ENCODE measurements at places on chromosomes 5 and 9.

- DNase-seq, result no peak
Observed at GRCh38 chr9:105376893-105377292, 70.9 kb upstream of the FSD1L start.

DNA sequence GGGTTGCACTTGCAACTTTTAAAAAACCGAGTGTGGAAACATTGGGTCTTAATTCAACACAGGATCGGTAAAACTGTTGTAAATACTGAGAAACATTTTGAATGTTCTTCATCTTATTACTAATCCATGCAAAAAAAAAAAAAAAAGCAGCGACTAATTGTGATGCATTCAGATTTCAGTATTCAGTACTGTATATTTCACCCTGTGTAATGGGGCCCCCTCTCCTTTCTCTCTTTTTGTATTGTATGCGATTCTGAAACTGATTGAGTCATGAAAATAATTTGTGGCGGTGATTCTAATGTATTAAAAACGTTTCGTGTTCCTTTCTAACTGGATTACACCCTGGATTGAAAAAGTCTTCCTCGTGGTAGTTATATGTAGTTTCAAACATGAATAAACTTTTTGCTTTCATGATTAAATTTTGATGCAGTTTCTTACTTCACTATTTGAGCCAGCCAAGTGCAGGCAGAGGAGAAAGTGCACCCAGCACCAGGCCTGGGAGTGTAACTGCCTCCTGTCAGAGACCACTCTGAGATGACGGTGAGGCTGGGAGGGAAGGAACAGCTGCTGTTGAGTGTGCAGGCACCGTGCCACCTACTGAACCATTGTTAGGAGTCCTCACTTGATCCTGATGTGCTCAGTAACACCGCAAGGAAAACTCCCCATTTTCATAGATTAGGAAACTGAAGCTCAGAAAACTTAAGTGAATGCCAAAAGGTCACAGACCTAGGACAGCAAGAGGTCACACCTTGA lies 220.0 kb downstream of the PBX3 start:
- no peak for DNase-seq

- DNase-seq, result no peak
Observed at GRCh38 chr9:4422495-4422894, 67.8 kb upstream of the SLC1A1 start.

DNA sequence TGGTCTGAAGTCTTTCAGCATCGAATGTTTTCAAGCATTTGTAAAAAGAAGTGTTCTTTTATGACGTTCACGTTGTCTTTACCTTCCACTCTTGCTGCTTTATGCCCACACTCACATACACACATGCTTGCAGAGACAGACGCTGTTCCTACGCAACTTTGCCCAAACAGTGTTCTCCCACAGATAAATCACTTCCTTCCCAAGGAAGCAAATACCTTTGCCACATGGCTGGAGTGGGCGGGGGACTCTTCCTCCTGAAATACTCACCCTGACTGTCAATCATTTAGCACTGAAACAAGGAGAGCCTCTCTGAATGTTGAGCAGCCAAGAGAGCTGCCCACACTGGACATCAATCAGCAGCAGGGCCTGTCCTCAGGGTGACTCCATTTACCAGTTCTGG lies 22.4 kb upstream of the ASTN2 start:
- no peak for DNase-seq

- peak; percentile 56 for DNase-seq
Observed at GRCh38 chr5:40689438-40689837, 9.7 kb downstream of the PTGER4 start.

DNA sequence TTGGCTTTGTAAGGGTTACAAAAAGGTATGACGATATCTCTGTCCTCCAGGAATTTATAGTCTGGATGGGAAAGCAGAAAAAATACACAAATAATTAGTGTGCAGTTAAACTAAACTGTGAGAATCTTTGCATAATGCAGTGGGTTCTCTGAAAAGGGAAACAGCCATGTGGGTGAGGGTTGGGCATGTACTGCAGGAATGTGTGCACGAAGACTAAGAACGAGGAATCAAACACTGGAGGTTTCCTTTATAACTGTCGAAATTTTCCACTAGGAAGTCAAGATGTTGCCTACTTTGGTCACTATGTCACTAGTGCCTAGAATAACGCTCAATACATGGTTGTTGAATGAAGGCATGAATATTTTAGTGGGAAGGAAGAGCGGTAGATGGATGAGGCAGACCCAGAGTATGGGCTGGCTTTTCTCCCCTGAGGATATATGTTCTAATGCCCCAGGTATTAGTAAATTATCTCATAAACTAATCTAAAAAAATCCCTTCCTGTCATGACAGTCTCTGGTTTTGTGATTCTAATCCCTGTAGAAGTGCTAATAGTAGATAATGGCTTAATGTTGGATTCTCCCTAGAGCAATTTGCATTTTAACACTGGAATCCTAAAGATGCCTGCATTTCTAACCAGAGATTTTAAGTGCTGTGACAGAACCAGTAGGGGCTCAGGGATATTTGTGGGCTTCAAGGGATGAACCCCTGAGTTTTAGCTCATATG lies 227.3 kb downstream of the NMUR2 start:
- DNase-seq, result no peak

DNA sequence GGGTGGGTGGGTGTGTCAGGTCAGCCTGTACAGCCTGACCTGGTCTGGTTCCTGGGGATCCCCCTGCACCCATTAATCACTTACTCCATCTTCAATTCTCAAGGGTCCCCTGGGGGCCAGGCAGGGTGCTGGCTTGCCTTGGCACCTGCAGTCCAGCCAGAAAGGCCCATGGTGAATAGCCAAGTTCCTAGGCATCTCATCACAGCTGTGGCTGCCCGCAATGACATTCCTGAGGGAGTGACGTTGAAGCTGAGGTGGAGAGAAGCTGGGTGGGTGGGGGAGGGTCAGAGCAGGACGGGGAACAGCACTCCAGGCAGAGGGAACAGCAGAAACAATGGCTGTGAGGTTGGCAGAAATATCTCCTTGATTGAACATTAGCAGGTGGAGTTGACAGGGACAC lies 10.6 kb downstream of the HMCN2 start:
- DNase-seq, result no peak

GRCh38 chr9:74942801-74943200 lies 9.9 kb downstream of the C9orf40 start:
- peak; percentile 43 for DNase-seq

Measured in activated CD4-positive, alpha-beta T cell treated with anti-CD3 and anti-CD28 coated beads, Interleukin-2, amount 50 U/mL, for 48 hours (primary cell).